Calu3 (cell line): ENCODE measurements at places on chromosomes 6 and 20. TPM values are rescaled to one million over a fixed set of nuclear protein-coding genes. Genes with fewer than 3 reads are reported as not detected.

ZNF451 gene
- 61.7 and 68.7 TPM in 2 replicates for total RNA-seq

HLA-DRA gene
- 173 and 283 TPM in 2 replicates for total RNA-seq

DYNLT2 gene
- 2.7 and 3.4 TPM in 2 replicates for total RNA-seq

CENPW gene
- total RNA-seq = 66.4 and 73.4 TPM in 2 replicates

CPXM1 gene
- 0.14 and 0.29 TPM in 2 replicates for total RNA-seq

FAM229B gene
- 13.0 TPM in 2 replicates for total RNA-seq

EFCAB8 gene
- 1.1 and 2.5 TPM in 2 replicates for total RNA-seq

HLA-DRB1 gene
- 111 and 141 TPM in 2 replicates for total RNA-seq

- DNase-seq = no peak
Measured at GRCh38 chr6:70180901-70181599, 121.8 kb downstream of the COL9A1 start.

DNA sequence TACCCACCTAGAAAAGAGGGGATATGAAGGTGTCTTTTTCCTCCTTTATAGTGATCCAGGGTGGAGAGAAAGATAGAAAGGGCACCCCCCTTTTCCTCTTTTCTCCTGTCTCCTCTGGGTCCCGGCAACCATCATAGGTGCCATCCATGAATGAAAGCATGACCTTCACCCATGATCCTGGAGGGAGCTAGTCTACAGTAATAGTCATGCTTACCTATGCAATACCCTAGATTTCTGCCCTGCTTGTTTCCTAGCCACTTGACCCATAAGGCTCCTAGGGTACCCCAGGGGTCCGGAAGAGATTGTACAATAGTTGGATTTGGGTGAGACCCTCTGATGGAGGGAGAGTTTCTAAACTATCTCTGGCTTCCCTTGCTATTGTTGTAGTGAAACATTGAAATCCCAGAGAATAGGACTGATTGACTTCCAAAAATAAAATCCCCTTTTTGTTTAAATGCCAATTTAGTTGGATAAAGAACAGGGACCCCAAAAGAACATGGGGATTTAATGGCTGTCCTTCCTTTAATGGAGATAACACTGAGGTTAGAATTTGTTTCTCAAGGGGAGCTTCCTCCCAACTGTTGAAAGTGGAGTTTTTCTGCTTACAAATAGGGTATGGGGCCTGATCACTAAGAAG lies 366.8 kb upstream of the KHDRBS2 start:
- DNase-seq = no peak

- DNase-seq = peak; percentile 51
Measured at GRCh38 chr6:71404145-71404966, 115.7 kb downstream of the OGFRL1 start.

DNA sequence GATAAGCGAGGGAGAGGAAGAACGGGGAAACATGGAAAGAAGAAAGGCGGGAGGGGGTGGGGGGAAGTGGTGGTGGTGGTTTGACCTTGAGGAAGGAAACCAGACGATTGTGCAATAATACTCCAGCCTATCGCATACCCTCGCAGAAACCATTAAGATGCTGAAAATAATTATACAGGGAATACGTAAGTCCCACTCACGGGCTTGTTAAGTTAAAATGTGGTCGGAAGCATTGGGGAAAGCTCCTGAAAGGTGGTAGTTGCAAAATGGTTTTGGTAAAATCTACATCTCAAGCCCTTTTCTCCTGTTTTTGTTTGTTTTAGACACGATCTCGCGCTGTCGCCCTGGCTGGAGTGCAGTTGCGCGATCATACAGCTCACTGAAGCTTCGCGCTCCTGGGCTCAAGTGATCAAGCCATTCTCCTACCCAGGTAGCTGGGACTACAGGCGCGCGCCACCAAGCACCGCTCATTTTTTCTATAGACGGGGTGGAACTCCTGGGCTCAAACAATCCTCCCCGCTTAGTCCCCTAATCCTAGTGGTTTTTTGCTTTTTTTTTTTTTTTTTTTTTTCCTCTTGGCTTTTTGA lies 128.9 kb upstream of the ZNF184 start:
- no peak for DNase-seq

- DNase-seq = no peak
Measured at GRCh38 chr6:137715589-137716045, 151.4 kb upstream of the TNFAIP3 start.

DNA sequence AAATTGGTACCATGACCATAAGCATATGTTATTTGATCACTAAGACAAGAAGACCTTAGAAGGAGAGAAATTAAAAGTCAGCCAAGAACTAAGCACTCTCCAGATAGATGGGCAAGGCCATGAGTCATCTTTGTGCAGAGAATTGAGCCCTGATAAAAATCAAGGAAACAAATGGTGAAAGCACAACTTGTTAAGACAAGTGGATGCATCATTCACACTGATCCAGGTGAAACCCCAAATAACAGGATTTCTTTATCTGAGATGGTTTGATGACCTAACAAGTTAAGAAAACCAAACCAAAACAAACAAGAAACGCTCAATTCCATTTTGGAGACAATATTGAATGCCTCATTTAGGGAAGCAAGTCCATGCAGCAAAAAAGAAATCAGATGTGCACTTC lies 121.6 kb downstream of the ADAT2 start:
- no peak for DNase-seq

DNA sequence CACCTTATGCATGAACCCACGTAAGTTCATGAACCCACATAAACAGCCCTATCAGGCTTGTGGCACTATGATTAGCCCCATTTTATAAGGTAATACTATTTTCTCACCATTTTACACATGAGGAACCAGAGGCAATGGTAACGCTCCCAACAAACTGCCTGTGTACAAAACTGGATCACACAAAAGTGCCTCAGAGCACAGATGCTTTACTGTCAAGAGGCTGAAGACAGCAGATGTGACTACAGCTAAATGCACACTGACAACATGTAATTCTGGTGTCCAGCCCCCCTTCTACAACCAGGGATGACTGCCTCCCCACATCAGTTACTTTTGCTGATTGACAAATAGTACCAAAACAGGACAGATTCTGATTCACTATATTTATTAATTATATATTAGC lies 69.6 kb downstream of the GMDS start:
- DNase-seq = no peak

DNA sequence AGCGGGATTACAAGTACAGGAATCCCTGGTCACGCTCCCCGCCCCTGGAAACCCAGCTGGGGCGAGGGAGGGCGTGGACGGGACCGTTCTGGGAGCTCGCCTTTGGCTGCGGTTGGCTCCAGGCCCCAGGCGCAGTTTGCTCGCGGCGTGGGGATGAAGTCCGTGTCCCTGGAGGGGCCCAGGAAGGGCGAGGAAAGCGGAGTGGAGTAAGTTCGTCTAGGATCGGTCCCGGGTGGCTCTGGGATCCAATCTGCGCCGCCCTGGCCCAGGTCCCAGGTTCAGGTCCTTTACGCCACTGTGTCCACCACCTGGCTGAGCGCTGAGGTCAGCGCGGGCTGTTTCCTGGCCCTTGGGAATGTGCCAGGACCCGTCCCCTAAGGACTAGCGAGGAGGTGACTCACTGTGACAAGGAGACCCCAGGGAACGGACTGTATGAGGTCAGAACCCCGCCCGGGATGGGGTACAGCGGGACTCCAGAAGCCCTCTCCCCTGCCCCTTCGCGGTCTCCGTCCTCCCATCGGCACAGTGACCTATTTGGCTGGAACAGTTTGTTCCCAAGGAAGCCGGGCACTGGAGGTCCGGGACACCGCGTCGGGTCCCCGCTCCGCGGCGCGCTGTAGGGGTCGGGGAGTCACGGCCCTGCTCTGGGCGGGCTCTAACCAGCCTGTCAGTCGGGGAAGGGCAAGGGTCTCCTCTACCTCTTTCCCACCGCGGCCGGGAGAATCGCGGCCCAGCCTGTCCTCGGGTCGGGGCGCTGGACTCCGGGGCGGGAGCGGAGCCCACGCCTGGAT lies 724 bp downstream of the CDKN1A start:
- DNase-seq = peak; percentile 65

GRCh38 chr6:82372656-82373055 lies 9.0 kb downstream of the TPBG start:
- no peak for DNase-seq

- DNase-seq = no peak
Measured at GRCh38 chr20:45818239-45818638, 5.8 kb downstream of the UBE2C start.

GRCh38 chr6:41635365-41635764 lies 2.9 kb upstream of the MDFI start:
- no peak for DNase-seq

GRCh38 chr6:170026751-170027646 lies 263.9 kb downstream of the DLL1 start:
- peak; percentile 5 for DNase-seq

GRCh38 chr6:157198425-157199279 lies 124.7 kb downstream of the TMEM242 start:
- DNase-seq = peak; percentile 89

- DNase-seq = no peak
Measured at GRCh38 chr6:71171497-71172070, 117.0 kb upstream of the OGFRL1 start.

- peak; percentile 84 for DNase-seq
Measured at GRCh38 chr6:11537229-11538051, at the start of gene TMEM170B. TSS of gene TMEM170B (plus strand) at chr6:11537749. CDS start at chr6:11538278, 529 bp downstream.

DNA sequence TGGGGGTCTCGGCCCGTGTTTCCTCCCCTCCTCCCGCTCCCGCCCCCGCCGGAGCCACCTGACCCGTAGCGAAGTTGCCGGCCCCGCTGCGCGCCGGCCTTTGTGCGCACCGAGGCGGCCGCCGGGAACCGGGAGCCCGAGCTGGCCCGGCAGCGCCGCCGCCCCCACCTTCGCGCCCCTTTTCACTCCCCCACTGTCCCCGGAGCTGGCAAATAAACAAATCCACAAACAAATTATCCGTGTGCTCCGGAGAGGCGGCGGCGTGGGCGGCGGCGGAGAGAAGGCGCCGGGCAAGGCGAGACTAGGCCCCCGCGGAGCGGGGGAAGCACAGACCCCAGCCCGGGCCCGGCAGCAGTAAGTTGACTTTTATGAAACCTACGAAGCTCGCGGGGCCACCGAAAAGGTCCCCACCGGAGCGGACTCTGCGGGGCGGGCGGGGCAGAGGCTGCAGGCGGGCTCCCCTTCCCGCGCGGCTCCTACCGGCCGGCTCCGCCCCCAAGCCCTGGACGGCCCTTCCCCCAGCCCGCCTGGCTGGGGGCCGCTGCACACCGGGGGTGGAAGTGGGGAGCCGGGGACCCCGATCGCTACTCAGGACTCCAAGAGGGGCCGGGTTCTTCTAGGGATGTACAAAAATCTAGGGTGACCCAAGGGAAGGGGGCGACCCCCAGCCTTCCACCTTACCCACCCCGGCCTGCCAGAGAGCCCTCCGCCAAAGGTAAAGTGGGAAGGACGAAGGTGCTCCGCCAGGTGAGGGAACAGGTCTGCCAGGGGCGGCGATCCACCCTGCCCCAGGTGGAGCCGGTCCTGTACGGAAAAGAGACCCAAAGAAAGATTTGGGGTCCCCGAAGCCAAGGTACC lies 40.7 kb downstream of the YTHDF1 start:
- DNase-seq = no peak

DNA sequence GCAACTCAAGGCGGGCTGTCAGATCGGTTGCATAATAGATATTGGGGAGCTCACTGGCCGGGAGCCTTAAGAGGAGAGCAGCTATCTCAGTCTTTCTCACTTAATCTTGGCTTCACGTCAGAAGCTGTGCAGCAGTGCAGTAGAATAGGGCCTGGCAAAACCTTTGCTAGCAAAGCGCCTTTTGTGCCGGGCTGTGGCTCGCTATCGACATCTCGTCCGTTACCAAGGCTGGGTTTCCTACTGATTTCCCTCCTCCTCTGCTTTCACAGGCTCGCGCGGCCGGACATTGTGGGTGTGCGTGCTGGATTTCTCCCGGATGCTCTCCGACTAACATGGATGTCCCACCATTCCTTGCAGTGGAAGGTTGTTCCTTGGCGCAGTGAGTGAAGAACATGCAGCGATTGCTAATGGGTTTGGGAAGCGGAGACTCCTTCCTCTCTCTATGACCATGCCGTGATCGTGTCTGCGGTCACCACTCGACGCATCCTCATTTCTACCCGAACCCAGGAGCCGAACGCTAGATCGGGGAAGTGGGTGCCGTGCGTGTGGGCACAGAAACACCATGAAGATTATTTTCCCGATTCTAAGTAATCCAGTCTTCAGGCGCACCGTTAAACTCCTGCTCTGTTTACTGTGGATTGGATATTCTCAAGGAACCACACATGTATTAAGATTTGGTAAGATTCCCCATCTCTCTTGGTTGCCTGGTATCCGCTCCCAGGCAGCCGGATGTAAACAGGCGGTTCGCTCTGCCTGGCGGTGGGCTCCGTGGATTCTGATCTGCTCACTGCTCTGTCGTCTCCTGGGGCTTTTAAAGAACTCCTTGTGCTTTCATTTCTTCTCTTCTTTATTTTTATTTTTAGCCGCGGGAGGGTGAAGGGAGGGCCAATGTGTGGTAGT lies 5.5 kb downstream of the GRIK2 start:
- no peak for DNase-seq

- DNase-seq = no peak
Measured at GRCh38 chr20:53874706-53875105, 195.7 kb downstream of the BCAS1 start.

DNA sequence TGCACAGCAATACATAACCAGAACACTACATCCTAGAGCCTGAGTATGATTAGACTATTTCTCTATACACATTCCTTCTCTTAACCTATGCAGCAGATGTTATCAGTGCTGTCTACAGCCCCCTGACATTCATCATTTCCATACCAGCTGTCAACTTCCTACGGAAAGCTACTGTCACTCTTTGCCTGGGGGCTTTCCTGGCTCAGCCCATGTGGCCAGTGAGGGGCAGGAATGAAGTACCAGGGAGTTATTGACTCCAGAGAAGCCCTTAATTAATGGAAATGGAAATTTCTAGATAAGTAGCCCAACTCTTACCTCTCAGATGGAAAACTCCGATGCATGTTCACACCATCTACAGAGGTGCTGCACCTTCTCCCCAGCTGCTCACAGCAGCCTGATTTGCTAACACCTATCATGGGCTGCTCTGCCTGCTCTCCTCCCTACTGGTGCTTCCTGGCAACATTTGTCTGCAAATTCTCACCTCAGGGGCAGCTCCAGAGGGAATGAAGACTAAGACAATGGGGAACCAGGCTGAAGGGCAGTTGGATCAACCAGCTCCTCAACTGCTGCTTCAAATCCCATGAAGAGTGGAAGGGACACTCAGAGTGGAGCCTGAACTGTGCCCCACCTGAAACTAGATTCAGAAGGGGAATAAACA lies 59.6 kb downstream of the LINC00237 start:
- DNase-seq = no peak

- DNase-seq = no peak
Measured at GRCh38 chr6:148389086-148389485, 46.4 kb downstream of the SASH1 start.

GRCh38 chr6:160238761-160239751 lies 19.6 kb downstream of the SLC22A2 start:
- DNase-seq = no peak
